ENCODE measurements at places on chromosomes 6 and 20. TPM values are rescaled to one million over a fixed set of nuclear protein-coding genes. Genes with fewer than 3 reads are reported as not detected.

Gene ERVFRD-1
- not detected for total RNA-seq

Gene SLC32A1
- total RNA-seq, result not detected

- no peaks in the 10 kb centered on the region for H3K36me3 ChIP-seq
- H3K4me1 ChIP-seq, result peaks cover 8% of the 10 kb centered on the region
- no peak overlapping the region for H3K4me3 ChIP-seq
Measured at GRCh38 chr20:45817376-45818194, 5.1 kb downstream of the UBE2C start.

GRCh38 chr6:128295670-128296069, 224.7 kb downstream of the PTPRK start:
- no peak overlapping the region for H3K27ac ChIP-seq
- no peaks in the 10 kb centered on the region for H3K27me3 ChIP-seq
- no peaks in the 10 kb centered on the region for H3K36me3 ChIP-seq
- no peaks in the 10 kb centered on the region for H3K4me1 ChIP-seq
- H3K4me3 ChIP-seq, result no peak overlapping the region
- DNase-seq, result no peak

DNA sequence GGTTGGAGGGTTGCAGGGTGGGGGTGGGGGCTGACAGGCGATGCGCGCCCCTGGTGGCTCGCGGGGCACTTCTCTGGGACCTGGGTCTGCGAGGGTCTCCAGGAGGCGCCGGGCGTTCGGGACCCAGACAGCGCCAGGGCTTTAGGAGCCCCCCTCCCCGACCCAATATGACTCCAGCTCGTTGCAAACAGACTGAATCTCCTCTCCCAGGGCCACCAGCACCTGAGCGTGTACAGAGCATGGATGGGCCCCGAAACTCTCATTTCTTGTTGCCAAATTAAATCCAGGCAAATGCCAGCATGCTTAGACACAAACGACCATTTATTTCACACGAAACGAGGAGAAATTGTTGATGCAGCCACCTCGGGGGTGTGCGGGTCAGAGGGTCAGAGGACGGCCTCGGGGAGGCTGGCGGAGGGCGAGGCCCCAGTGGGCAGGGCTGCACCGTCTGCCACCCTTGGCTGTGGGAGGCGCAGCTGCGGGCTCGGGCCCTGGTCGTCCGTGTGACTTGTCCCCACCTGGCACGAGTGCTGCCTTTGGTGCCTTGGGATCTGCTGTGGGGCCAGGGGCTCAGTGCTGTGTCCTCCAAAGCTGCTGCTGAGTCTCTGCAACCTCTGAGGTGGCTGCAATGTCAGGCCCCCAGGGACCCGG, 20.9 kb upstream of the GATA5 start:
- H3K4me3 ChIP-seq, result no peak overlapping the region
- H3K4me1 ChIP-seq, result no peaks in the 10 kb centered on the region
- H3K36me3 ChIP-seq, result no peaks in the 10 kb centered on the region
- peaks cover 32% of the 10 kb centered on the region for H3K27me3 ChIP-seq
- DNase-seq, result peak; percentile 17
